ENCODE measurements at places on chromosomes 1 and 21. TPM values are rescaled to one million over a fixed set of nuclear protein-coding genes. Genes with fewer than 3 reads are reported as not detected.

GRHL3 gene
- not detected for total RNA-seq

PLA2G2A gene
- 18.5 TPM for total RNA-seq

AK5 gene
- total RNA-seq = 1.3 TPM

FAM167B gene
- not detected for total RNA-seq

SLC45A3 gene
- 23.3 TPM for total RNA-seq

SPRR2A gene
- not detected for total RNA-seq

CFHR5 gene
- not detected for total RNA-seq

CYP2J2 gene
- total RNA-seq = 5.1 TPM

MYOG gene
- not detected for total RNA-seq

CHIT1 gene
- not detected for total RNA-seq

HES5 gene
- total RNA-seq = 9.6 TPM

KCNJ6 gene
- total RNA-seq = not detected

CHODL gene
- total RNA-seq = not detected

CR2 gene
- not detected for total RNA-seq

CRP gene
- total RNA-seq = not detected

DNM3 gene
- 13.8 TPM for total RNA-seq

CELA3A gene
- not detected for total RNA-seq

LRRN2 gene
- total RNA-seq = 1.3 TPM

HHAT gene
- total RNA-seq = 2.9 TPM

FBLIM1 gene
- 47.0 TPM for total RNA-seq

RRP1B gene
- total RNA-seq = 14.2 TPM

SLC22A15 gene
- 1.2 TPM for total RNA-seq

LRRIQ3 gene
- not detected for total RNA-seq

DPT gene
- 67.4 TPM for total RNA-seq

NBPF4 gene
- not detected for total RNA-seq

ATP6V1G3 gene
- total RNA-seq = not detected

ODR4 gene
- total RNA-seq = 16.2 TPM

TTC34 gene
- total RNA-seq = not detected

BSND gene
- not detected for total RNA-seq

LMOD1 gene
- total RNA-seq = 81.1 TPM

SIM2 gene
- total RNA-seq = 28.3 TPM

GBP1 gene
- 25.1 TPM for total RNA-seq

ARHGAP30 gene
- 2.6 TPM for total RNA-seq

CELF3 gene
- 0.73 TPM for total RNA-seq

KIAA1614 gene
- total RNA-seq = under 0.01 TPM

KCNN3 gene
- total RNA-seq = 10.7 TPM

DCDC2B gene
- not detected for total RNA-seq

CGN gene
- total RNA-seq = 137 TPM

KRTAP12-2 gene
- total RNA-seq = not detected
